RCC 7860 (cell line): ENCODE measurements at places on chromosomes 12 and 14.
A peak's percentile ranks its signal among the peaks of the same experiment; 100 is the strongest.

DNA sequence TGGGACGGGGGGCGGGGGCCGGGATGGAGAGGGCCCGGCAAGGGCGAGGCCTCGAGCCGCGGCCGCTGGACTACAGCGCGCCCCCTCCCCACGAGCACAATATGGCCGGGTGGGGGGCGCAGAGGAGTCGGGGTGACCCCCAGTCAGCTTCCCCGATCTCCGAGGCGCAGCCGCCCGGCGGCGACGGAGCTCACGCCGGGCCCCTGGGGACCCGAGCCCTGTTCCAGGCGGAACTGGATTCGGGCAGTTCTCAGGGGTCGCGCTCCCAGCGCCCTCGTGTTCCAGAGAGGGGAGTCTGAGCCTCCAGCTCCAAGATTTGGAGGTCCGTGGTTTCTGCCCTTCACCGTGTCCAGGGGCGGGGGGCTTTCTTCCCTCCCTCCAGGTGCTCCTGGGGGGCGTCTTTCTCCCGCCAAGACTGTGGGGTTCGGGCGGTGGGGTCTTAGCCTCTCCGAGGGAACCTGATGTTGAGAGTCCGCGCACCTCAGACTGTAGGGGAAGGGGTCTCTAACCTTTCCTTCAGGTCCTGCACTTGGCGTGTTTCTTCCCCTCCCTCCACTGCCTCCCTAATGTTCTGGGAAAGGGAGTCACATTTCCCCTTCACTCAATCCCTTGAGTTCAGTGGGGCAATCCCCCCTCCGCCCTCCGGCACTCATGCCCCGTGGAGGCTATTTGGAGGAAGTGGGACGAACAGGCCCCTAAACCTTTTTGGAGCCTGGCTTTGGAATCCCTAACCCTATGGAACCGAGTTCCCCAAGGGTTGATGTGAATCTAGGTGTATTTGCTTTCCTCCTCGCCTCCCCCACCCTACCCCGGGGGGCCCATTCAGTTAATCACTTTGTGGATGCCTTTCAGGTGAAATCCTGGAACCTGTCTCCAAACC, 584 bp downstream of the ACVR1B start:
- no peak for DNase-seq

DNA sequence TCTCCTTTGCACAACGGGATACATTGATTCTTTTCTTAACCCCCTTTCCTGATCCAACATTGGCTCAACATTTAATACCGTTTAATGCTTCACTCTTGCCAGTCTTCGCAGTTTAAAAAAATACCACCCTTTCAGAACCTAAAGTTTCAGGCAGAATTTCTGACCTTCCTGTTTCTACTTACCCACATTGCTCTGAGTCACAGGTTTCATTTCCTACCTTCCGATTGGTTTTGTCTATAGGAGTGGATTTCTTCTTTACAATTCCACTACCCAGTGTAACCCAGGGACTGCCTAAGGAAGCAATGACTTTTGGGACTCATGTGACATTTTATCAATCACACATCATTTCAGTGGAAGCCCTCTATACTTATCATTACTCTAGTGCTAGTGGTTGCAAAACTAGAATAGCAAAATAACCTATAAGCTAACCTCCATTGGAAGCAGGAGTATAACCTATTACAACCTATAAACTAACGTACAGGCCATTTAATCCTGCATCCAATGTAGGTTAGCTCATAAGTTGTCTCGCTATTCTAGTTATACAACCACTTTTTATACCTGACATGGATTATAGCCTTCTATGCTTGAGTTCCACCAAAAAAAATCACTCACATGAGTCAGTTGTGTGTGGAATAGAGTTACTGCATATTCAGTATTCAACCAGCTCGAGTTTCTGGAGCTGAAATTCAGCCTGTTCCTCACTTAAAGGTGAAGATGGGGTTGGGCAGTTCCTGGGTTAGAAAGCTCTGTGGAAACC, 64.9 kb upstream of the KITLG start:
- DNase-seq, result no peak

GRCh38 chr12:131694116-131694838, 16.6 kb upstream of the SFSWAP start:
- DNase-seq, result no peak

DNA sequence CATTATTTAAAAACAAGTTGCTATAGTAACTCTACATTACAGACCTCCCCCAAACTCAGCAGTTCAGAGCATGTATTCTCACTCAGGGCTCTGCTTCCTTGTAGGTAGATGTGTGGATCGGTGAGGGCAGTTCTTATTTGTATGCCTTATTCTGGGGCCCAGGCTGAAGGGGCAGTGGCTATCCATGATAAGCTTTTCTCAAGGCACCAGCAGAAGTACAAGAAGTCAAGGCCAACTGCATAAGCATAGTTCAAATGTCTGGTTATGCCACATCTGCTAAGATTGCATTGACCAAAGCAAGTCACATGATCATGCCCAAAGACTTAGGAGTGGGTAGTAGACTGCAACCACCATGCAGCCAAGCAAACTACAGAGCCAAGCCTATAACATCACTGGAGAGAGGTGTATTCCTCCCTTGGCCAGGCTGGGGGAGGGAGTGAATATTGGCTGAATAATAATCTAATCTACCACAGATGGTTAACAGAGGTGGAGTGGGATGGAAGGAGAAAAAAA, 4.6 kb downstream of the PSEN1 start:
- DNase-seq, result no peak

DNA sequence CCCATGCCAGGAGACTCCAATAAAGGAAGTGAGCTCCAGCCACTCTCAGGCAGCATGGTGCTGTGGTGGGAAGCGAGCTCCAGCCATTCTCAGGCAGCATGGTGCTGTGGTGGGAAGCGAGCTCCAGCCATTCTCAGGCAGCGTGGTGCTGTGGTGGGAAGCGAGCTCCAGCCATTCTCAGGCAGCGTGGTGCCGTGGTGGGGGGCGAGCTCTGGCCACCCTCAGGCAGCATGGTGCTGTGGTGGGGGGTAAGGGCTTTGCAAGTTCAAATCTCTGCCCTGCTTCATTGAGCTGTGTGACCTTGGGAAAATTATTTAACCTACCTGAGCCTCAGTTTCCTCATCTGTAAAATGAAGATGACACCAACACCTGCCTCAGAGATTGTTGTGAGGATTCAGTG, 975.1 kb downstream of the BCL11B start:
- DNase-seq, result no peak

- no peak for DNase-seq
These were observed 175.5 kb downstream of the TMTC2 start for GRCh38 chr12:82862069-82862841.

GRCh38 chr12:24888813-24889212, 60.1 kb downstream of the BCAT1 start:
- no peak for DNase-seq

- no peak for DNase-seq
These were observed 409.6 kb downstream of the APAF1 start for GRCh38 chr12:99054601-99055128.

GRCh38 chr14:97771340-97772045, 974.3 kb downstream of the VRK1 start:
- DNase-seq, result no peak

DNA sequence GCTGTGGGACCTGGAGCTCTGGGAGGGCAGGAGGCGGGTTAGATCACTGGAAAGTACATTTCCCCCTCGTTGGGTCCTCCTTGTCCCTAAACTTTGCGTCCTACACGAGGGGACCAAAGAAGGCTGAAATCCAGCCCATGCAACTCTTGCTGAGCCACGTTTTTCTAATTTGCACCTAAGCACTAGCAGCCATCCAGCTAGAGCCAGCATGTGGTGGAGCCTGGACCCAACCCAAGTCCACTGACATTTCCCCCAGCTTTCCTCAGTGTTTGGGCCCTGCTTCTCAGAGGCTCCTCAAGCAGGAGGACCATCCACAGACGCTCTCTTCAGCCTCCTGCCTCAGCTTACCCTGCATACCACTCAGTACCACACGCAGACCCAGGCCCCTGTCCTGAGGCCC, 49.7 kb downstream of the TSPAN11 start:
- DNase-seq, result no peak

DNA sequence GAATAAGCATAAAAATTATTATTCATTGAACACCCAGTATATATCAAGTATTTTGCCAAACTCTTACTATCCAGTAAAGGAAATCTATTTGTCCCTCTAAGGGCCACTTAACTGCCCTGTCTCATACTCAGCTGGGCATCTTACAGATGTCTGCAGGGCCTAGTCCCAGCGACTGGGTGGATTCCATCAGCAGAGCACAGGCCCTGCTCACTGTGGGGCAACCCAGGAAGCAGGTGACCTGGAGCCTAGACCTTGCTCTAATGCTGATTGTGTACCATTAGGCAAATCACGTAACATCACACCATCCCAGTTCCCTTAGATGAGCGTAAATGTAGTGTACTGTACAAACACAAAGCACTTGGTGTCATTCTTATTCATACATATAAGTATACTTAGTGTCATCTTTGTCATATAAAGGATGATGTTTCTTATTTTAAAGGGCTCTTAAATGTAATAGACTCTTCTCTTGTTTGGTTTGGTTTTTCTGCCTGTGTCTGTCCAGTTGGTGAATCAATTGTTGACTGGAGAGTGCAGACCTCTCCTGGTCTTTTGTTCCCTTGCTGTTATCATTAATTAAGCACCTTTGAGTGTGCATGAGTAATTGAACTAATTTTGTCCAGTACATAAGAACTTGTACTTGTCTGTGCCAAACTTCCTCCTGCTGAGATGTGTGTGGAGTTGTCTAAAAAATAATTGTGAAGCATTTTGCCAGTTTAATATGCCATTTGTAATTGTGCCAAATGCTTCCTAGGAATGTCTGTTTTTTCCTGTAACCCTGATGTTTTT, 49.3 kb downstream of the RAB35 start:
- DNase-seq, result no peak

DNA sequence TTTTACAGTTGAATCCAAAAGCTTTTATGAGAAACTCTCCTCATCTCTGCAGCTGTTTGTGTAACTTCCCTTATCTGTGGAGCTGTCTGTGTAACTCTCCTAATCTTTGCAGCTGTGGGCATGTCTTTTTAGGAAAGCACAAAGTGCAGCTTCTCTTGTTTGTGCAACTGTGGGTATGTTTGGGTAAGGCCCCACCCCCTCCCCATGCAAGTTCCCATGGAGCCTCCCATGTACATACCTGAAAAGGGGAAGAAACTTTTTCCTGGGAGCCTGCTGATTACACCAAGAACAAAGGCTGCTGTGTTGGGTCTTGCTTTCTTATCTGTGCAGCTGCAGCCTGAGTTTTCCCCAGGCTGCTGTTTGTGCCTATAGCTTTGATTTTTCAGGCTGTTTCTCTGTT, 42.7 kb upstream of the CDKN3 start:
- DNase-seq, result no peak

- peak; percentile 40 for DNase-seq
These were observed 78.3 kb upstream of the RTL1 start for GRCh38 chr14:100981809-100982208.

GRCh38 chr12:24507827-24508226, 441.1 kb downstream of the BCAT1 start:
- no peak for DNase-seq

DNA sequence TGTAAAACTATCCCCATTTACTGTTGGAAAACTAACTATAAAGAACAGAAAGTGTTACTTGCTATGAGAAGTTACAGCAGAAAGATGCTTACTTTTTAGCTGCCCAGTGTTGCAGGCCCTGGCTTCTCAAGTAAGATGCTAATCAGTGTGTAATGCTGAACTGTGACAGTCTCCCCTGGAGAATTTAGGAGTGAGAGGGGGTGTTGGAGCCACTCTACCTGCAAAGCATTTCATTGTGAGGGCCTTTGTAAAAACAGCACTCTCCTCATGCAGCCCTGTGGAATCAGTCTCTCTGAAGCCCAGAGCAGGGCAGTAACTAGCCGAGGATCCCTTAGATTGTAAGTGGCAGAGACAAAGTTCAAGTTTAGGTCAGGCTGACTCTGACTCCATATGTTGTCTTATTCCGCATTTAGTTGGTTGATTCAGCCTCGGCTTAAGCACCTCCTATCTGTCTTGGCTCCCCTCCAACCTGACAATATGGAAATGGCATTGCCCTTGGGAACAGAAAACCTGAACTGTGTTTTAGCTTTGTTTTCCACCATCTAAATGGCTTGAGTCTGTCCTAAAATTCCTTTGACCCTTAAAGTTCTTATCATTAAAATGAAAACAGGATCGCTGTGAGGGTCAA, 141.3 kb downstream of the PRKCH start:
- peak; percentile 84 for DNase-seq

DNA sequence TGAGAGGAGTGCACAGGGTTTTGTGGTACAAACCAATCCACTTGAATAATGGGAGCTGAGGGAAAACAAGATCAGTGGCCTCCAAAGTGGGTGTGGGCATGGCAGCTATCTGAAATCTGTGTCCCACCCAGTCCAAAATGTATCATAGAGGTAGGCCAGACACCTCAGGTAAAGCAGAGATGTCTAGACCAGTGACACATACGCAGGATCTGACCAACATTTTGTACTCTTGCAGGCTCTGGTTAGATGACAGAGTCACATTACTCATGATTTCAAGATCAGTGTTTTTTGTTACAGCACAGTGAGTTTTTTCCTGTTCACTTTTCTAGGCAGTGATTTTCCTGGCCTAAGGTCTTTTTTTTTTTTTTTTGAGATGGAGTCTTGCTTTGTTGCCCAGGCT, 211.8 kb downstream of the PCNX1 start:
- DNase-seq, result peak; percentile 37

- no peak for DNase-seq
These were observed 268.6 kb upstream of the PWP1 start for GRCh38 chr12:107417004-107417403.

GRCh38 chr12:104747955-104748354, 210.1 kb downstream of the SLC41A2 start:
- DNase-seq, result no peak

- no peak for DNase-seq
These were observed 176.7 kb downstream of the CRADD start for GRCh38 chr12:93853698-93854478.

DNA sequence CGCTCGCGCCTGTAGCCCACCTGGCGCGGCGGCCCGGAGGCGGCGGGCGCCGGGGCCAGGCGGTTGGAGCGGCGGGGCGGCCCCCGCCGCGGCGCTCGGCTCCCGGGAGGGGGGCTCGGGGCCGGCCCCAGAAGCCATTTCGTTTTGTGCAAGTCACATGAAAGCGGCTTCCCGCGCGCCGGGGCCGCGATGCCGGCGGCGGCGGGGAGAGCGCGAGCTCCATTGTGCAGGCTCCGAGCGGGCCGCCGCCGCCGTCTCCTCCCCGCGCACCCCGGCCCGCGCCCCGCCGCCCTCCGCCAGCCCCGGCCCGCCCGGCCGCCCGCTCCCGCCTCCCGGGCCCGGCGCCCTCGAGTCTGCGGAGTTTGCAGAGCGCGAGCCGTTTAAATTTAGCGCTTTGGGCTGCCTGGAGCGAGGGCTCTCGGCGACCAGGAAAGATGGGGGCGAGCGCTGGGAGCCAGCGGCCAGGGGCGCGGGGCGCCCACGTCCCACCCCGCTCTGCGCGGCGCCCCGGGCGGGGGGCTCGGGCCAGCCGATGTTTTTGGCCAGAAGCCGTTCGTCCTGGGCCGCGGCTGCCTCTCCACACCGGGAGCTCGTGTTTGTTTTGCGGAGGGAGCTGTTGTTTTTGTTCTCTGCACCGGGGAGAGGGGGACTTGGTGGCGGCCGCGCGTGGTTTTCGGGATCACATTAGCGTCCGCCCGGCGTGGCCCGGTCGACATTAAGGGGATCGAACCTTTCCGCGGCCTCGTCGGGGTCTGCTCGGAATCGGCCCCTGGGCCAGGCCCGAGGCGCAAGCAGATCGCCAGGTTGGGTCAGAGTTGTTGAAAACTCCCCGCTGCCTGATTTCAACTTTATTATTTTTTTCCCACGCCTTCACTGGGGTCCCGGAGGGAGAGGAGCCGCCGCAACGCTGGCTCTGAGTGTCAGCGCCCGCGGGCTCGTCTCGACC, 982 bp downstream of the BCL7A start:
- DNase-seq, result no peak
